ENCODE measurements at places on chromosomes 5 and 9. TPM values are rescaled to one million over a fixed set of nuclear protein-coding genes. Genes with fewer than 3 reads are reported as not detected.

DNA sequence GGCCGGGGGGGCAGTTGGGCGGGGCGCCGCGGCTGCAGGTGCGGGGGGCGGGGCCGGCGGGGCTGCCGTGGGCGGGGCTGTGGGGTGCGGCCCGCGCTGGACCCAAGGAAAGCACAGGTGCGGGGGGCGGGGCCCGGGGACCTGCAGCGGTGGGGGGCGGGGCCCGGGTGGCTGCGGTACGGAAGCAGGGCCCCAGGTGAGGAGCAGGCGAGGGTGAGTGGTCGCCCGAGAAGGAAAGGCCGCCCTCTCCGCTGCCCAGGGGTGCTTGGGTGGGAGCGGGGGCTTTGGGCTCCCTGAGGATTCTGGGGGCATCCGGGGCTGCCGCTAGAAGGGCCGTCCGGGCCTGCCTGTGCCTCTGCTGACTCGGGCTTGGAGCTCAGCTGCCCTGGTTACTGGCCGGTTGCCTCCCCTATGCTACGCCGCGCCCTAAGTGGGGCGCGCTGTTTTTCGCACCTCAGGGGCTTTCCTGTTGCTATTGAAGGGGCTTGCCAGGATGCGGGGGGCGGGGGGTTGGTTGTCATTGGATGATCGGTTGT, 767 bp downstream of the RALGPS1 start:
- H3K36me3 ChIP-seq = no peaks in the 10 kb centered on the region
- H3K4me1 ChIP-seq = peaks cover 12% of the 10 kb centered on the region
- H3K27ac ChIP-seq = peak overlapping the region; percentile 56
- peak; percentile 91 for DNase-seq

- no peaks in the 10 kb centered on the region for H3K27me3 ChIP-seq
- H3K27ac ChIP-seq = no peak overlapping the region
- no peaks in the 10 kb centered on the region for H3K36me3 ChIP-seq
- no peaks in the 10 kb centered on the region for H3K4me1 ChIP-seq
Measured at GRCh38 chr5:117945258-117945657, 1043.1 kb downstream of the DTWD2 start.

DNA sequence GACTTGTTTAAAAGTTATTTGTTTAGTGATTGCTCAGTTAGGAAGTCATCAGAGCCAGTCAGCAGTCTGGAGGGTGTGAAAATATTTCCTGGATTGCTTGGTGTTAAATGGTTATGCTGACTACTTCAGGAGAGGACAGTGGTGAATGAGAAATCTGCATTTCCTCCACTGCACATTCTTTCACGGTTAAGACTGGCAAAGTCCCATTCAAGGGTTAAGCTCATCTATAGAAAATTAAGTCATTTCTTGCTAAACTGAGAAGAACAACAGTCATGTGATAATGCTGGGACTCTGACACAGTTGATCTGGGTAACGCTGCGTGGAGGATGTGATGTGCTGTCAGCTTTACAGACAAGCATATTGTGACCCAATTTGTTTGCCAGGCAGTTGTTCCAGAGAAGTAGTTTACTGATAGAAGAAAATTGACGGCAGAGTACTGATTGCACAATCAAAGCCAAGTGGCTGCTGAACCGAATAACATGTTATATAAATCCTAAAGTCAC, 80.4 kb downstream of the GRAMD2B start:
- peak overlapping the region; percentile 25 for H3K27ac ChIP-seq
- DNase-seq = no peak
- peaks cover 27% of the 10 kb centered on the region for H3K4me1 ChIP-seq
- no peaks in the 10 kb centered on the region for H3K36me3 ChIP-seq
- no peak overlapping the region for H3K4me3 ChIP-seq

ADAMTS6 gene
- total RNA-seq = 3.0 TPM

RHOBTB3 gene
- total RNA-seq = 51.7 TPM
